ENCODE measurements at places on chromosomes 7 and 10.

- no peak for DNase-seq
Observed at GRCh38 chr10:4662576-4663161, 163.3 kb upstream of the AKR1E2 start.

GRCh38 chr7:98360221-98361130 is 40.4 kb downstream of the BAIAP2L1 start:
- DNase-seq, result no peak

- no peak for DNase-seq
Observed at GRCh38 chr10:94174838-94175237, 181.1 kb downstream of the PLCE1 start.

- DNase-seq, result no peak
Observed at GRCh38 chr10:6052247-6053221, 9.6 kb downstream of the IL2RA start.

DNA sequence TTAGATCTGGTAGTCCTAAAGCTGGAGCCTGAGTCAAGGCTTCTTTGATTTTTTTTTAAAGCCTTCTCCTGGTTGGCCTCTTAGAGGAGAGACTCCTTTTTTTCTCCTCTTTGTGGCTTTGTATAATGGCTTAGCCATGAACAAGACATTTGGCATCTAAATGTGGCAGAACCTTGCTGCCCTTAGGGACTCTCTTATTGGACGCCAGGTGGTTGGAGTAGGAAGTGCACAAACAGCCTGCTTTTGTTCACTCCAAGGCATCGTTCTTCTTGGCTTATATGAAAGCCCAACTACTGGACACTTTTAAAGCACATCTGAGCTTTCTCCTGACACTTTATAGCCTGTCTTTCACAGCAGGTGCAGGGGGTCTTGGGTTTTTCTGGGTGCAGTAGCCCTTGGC is 25.0 kb downstream of the ZPBP start:
- DNase-seq, result no peak

GRCh38 chr10:25068152-25069058 is 52.0 kb downstream of the THNSL1 start:
- DNase-seq, result no peak

DNA sequence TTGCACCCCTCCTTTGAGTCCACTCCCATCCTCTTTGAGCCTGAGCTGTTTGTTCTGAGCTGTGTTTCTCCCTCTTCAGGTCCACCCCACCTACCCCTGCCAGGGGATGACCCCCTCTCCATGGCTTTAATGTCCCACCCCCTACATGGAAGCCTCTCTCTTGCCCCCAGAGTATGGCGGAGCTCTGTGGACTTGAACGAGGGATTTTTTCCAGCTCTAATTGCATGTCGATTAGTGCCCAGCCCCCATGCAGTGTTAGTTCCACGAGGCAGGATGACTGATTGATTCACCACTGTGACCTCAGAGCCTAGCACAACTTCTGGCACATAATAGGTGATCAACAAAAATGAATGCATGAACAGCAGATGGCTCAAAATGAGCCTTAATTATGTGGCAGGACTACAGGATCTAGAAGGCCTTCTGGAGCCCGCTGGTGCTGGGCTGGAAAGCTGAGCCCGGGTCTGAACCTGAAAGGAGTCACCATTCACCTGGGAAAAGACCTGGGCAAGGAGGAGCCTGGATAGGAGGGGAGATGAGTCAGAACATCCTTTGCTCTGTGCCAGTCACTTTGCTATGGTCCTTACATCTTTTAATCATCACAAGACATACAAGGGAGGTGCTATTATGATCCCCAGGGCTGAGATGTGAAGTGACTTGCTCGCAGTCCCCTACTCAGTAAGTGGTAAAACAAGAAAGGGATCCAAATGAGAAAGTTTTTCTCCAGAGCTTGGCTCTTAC is 17.1 kb upstream of the SLC18A2 start:
- no peak for DNase-seq

DNA sequence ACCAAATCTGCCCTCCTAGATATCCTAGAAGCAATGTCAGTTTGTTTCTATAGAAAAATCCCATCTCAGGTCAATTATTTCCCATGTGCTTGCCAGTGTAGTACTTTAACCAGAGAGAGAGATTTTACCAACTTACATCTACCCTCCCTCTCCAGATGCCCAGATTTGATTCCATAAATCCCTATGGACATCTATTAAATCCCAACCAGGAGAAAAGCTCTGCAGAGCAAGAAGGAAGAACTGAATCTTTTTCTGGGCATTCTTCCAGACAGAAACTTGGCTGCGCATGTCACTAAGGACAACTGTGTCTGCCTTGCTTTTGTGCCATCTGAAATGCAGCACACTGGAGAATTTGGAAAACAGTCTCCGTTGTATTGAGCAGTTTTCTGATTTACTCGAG is 597.6 kb downstream of the SORCS1 start:
- no peak for DNase-seq

GRCh38 chr7:84182301-84182700 is 12.3 kb downstream of the SEMA3A start:
- DNase-seq, result no peak

DNA sequence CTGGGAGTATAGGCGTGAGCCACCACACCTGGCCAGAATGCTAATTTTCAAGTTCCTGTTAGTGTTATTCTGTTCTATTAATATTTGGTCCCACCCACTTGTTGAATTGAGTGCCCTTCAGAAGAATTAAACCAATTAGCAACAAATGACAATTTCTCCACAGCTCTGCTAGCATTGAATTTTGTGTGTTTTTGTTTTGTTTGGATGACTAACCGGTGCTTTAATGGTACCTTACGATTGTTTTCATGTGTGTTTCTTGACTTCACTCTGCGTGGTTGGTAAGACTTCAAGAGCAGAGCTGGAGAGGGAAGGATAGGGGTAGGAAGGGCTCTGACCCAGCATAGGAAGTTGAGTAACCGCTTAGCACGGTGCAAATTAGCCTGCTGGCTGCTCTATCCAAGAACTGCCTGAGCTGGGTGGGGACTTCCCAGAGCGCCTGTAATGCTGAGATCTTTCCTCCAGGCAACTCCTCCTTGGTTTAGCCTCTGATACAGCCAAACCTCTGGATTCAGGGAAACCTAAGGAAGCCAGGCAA is 4.6 kb downstream of the ARPC1B start:
- DNase-seq, result no peak

DNA sequence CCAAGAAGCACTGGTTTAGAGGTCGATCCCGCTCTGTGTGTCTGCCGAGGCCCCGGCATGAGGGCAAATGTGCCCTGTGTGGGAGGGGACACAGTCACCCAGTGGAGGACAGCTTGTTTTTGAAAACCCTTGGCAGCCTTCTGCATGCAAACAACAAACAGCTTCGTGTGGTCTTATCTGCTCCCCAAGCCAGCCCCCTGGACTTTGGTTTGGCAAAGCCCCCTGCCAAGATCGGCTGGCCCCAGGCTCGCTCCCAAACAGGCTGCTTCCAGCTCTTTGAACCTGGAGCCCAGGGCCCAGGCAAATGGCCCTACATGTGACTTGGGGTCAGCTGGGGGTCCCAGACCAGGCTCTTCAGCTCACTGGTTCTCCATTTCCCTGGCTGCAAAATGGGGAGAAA is 2.9 kb downstream of the ELN start:
- DNase-seq, result no peak

DNA sequence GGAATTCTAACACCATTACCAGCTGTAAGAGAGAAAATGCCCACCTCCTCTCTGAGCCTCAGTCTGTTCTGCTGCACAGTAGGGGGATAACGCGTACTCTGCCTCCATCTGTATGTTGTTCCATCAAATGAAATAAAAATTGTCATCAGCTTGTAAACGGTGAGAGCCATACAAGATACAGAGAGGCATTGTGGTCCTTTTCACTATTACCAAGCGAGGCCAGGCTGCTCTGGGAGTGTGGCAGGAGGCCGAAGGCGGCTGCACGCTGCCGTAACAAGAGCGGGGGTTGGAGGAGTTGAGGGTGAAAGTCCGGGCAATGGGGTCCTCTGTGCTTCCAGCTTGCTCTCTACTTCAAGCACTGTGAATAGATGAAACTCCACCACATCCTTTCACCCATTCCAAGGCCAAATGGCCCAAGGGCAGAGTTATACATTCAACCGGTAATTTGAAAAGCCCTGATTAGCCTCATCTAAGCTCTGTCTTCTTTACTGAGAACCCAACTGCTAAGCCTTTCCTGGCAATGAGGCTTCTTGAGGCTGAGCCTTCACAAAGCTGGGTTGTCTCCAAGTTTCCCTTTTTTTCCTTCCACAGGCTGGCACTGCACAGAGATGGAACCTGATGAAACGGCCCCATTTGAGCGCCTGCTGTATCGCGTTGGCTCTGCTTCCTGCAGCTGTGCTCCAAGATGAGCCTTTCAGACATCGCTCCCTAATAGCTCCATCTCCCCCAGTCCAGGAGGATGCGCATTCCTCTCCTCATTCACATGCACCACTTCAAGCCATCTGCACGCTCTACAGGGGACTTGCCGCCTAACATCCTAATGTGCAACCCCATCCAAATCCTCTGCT is 47.2 kb downstream of the PYROXD2 start:
- DNase-seq, result no peak

- no peak for DNase-seq
Observed at GRCh38 chr7:85682833-85683620, 496.2 kb upstream of the SEMA3D start.

DNA sequence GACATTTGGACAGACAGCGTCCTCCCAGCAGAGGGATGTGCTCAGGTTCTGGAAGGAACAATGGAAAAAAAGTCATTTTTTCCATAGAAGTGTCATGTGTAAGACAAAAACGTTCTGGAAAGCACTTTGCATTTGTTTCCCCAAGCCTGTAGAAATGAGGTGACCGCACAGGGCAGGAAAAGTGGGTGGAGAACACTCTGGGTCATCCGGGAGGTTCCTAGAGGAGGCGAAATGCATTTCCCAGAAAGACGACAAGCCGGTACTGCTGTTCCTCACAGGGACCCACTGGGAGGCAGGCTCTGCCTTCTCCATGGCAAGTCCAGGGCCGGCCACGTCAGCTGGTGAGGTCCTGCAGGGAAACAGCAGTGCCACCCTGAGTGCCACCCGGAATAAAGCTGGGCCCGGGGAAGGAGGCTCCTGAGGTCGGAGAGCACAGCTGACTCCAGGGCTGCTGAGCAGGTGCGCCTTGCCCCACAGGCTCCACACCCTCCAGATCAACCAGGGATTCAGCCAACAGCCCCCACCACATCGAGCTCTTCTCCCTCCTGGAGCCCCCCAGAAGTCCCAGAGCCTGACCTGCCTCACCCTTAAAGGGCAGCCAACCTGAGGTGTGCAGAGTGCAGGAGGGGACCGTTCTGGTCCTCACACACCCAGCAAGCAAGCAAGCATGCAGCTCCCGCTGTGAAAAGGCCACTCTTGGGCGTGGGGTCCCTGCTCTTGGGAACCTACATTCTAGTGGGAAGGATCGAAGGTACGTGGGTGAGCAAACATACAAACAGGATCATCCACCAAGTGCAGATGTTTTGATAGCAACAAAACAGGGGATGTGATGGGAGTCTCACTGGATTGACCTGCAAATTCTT is 28.8 kb upstream of the INPP5A start:
- no peak for DNase-seq

GRCh38 chr10:49601857-49602256 is 8.3 kb upstream of the SLC18A3 start:
- DNase-seq, result no peak

- no peak for DNase-seq
Observed at GRCh38 chr10:29865700-29866355, 193.6 kb downstream of the JCAD start.

DNA sequence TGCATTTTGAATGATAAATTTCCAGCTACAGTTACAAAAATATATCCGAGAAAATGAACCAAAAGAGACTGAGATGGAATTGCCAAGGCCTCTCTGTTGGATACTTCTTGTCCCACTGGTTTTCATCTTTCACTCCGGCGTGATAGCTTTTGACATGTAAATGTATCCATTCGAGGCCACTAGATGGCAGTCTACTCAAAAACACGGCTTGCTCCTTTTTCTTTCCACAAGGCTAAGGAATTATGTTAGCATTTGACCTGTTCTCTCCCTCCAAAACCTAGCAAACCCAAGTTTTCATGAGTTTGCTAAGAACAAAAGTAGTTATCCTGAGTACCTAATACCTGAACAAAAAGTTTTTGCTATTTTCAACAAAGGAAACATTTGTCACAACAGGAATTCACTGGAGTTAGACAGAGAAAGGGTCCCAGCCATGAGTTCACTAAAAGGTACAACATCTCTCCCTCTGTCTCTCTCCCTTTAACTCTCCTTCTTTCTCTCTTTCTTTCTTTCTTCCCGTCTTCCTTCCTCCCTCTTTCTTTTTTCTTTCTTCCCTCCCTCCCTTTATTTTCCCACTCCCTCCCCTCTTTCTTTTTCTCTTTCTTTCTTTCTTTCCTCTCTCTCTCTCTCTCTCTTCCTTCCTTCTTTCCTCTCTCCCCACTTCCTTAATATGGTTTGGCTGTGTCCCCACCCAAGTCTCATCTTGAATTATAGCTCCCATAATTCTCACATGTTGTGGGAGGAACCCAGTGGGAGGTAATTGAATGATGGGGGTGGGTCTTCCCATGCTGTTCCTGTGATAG is 207.9 kb upstream of the MYO3A start:
- peak; percentile 44 for DNase-seq

- DNase-seq, result no peak
Observed at GRCh38 chr7:132500727-132501440, 75.4 kb downstream of the PLXNA4 start.

DNA sequence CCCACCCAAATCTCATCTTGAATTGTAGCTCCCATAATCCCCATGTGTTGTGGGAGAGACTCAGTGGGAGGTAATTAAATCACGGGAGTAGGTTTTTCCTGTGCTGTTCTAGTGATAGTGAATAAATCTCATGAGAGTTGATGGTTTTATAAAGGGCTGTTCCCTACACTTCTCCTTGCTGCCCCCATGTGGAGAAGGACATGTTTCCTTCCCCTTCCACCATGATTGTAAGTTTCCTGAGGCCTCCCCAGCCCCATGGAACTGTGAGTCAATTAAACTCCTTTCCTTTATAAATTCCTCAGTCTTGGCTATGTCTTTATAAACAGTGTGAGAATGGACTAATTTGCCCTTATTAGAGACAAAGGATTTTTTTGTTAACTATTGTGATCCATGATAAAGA is 48.5 kb upstream of the MKX start:
- no peak for DNase-seq

GRCh38 chr7:38222481-38223096 is 44.5 kb downstream of the STARD3NL start:
- peak; percentile 13 for DNase-seq

DNA sequence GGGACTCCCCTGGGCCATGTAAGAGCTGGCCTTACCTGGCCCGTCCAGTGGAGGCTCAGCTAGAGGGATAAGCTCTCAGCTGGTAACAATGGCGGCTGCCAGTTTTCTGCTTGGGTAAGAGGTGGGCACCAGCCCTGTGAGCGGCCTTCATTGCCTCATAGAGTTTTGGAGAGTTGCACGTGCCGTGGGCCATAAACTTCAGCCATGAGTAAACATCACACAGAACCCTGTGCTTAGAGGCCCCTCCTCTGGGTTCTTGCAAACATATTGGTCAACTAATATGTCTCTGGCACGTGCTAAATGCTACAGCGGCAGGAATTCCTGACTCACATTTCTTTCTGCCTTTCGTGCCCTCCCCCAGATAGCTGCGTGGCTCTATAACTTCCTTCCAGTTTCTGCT is 103.9 kb upstream of the LEP start:
- no peak for DNase-seq

Data from NCI-H2107 (cell line).